ENCODE measurements at places on chromosomes 12 and 14. TPM values are rescaled to one million over a fixed set of nuclear protein-coding genes. Genes with fewer than 3 reads are reported as not detected.

The ALDH1L2 gene
- total RNA-seq, result 10.0 TPM

The DCN gene
- total RNA-seq, result 110 TPM

The IL31 gene
- not detected for total RNA-seq

The RNU4-1 gene
- under 0.01 TPM for total RNA-seq

The FLVCR2 gene
- total RNA-seq, result 0.49 TPM

The CLEC14A gene
- total RNA-seq, result 0.49 TPM

The C12orf50 gene
- not detected for total RNA-seq

The LTBR gene
- total RNA-seq, result 89.3 TPM

The SLCO1B1 gene
- total RNA-seq, result not detected

The MYH6 gene
- total RNA-seq, result not detected

The PMCH gene
- not detected for total RNA-seq

The RERG gene
- 5.7 TPM for total RNA-seq

The APOF gene
- total RNA-seq, result not detected

The ABCD4 gene
- total RNA-seq, result 28.5 TPM

The PLCZ1 gene
- not detected for total RNA-seq
